ENCODE measurements at places on chromosomes 2 and 18. TPM values are rescaled to one million over a fixed set of nuclear protein-coding genes. Genes with fewer than 3 reads are reported as not detected.

SLC4A3 gene
- 13.5 TPM for total RNA-seq

GRCh38 chr2:122737429-122738077 lies 982.1 kb downstream of the TSN start:
- no peak overlapping the region for H3K27ac ChIP-seq
- no peaks in the 10 kb centered on the region for H3K4me1 ChIP-seq
- no peaks in the 10 kb centered on the region for H3K27me3 ChIP-seq
- H3K4me3 ChIP-seq, result no peak overlapping the region
- no peaks in the 10 kb centered on the region for H3K36me3 ChIP-seq
- no peak for DNase-seq

GAD1 gene
- total RNA-seq, result 12.5 TPM

DNA sequence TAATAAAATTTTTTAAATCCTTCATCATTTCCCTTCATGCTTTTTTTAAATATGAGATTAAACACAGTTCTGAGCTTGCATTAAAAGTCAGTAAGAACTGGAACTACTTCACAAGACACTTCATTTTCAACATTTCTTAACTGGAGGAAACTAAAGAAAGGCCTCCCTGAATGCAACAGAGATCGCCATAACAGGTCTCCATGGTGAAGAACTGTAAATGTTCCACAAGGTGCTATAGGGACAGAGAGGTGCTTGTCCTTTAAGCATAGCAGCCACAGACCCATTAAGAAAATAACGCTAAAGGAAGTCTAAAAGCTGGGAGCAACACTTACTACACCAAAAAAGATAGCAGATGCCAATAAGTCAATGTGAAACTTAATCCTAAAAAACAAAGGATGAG lies 8.5 kb downstream of the STAM2 start:
- peaks cover 14% of the 10 kb centered on the region for H3K4me1 ChIP-seq
- H3K36me3 ChIP-seq, result no peaks in the 10 kb centered on the region
- no peak for DNase-seq
- H3K27me3 ChIP-seq, result no peaks in the 10 kb centered on the region

DNA sequence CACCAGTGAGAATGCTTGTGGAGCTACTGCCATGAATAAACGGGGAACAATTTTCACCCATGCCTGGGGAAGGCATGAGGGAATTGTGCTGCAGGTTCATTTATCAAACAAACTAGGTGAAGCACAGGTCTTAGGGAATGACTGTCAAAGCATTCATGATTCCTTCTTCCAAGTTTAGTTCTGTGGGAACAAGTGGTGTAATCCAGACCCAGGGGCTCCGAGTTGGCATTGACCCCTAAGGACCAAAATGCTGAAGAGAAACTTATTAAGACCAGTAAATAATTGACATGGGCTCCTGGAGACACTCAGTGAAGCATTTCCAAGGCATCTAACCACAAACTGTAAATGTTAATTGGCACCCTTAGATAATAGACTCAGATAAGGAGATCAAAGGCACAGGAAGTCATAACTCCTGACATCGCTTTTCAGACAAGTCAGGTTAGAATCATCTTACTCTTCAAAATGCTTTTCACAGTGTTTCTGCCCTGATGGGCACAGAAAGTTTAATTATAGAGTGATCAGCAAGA lies 96.9 kb downstream of the SPP2 start:
- no peak for DNase-seq
- peak overlapping the region; percentile 52 for H3K27ac ChIP-seq
- H3K4me3 ChIP-seq, result no peak overlapping the region
- no peaks in the 10 kb centered on the region for H3K36me3 ChIP-seq
- H3K27me3 ChIP-seq, result no peaks in the 10 kb centered on the region
- H3K4me1 ChIP-seq, result peaks cover 11% of the 10 kb centered on the region

DNA sequence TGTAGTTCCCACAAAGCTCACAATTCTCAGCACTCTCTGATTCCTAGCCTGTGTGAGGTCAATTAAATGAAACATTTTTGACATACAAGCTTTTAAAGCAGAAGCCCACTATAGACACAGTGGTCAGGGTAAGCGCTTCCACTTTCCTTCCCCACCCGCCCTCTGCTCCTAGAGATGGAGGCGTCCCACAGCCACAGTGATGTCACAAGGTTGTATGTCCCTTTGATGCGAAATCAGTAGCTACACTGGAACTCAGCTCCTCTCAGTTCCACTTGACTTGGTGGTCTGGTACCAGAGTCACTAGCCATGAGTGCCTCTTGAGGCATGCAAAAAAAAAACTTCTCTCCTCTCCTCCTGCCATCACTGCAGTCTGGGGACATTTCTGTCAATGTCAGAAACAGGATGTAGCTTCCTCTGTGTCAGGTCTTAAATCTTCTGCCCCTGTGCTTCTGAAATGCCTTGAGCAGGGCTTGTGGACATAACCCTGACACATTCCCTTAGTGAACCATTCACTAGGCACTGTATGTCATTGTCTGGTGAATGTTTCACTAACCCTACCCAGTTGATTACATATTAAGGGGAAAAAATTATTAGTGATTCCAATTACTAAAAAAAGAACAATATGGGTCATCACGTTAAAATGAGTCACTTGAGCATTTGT lies 7.8 kb downstream of the SULT1C4 start:
- DNase-seq, result no peak
- no peaks in the 10 kb centered on the region for H3K36me3 ChIP-seq
- H3K4me1 ChIP-seq, result no peaks in the 10 kb centered on the region

- H3K36me3 ChIP-seq, result no peaks in the 10 kb centered on the region
- no peaks in the 10 kb centered on the region for H3K27me3 ChIP-seq
- H3K4me3 ChIP-seq, result no peak within 1 kb of the TSS
- no peak within 1 kb of the TSS for H3K27ac ChIP-seq
- no peaks in the 10 kb centered on the region for H3K4me1 ChIP-seq
Measured at GRCh38 chr2:102761763-102762162, at the start of gene TMEM182. Gene TMEM182, plus strand, starts transcription at chr2:102762031. Its CDS starts 187 bp downstream, at chr2:102762218.

GRCh38 chr2:101223814-101224231 lies 28.9 kb upstream of the CNOT11 start:
- H3K36me3 ChIP-seq, result no peaks in the 10 kb centered on the region
- H3K4me1 ChIP-seq, result no peaks in the 10 kb centered on the region
- no peak for DNase-seq
- no peak overlapping the region for H3K4me3 ChIP-seq

KRTCAP3 gene
- total RNA-seq, result 1.9 TPM

GRCh38 chr2:54385271-54385670 lies 70.9 kb upstream of the SPTBN1 start:
- H3K36me3 ChIP-seq, result no peaks in the 10 kb centered on the region
- H3K4me1 ChIP-seq, result no peaks in the 10 kb centered on the region
- no peak overlapping the region for H3K4me3 ChIP-seq
- no peaks in the 10 kb centered on the region for H3K27me3 ChIP-seq

DNA sequence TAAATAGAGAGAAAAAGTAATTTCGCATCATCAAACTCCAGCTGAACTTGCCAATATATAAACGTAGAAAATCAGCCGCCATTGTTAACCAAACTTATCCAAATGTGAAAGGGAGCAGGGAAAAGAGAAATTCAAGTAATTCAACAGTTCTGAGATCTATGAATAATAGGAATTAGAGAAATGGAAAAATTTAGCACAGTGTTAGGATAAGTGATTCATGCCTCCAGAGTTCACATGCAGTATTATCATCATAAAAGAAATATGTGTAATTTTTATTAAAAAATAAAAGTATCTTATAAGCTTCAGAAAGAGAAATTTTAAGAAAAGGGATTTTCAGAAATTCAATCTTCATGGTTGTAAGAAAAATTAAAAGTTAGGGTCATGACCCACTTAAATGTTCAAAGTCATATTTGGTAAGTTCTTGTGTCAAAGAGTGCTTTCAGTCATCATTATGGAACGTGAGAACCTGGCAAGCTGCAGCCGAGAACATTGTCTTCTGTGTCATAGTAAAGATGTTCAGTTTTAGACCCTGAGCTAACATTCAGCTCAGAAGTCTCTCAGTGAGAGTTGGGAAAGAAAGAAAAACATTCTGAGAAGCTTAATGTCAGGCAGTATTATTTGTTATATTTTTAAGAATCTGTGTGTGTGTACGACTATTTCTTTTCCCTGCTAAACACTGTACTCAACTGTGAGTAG lies 414.3 kb upstream of the RGPD4 start:
- H3K4me1 ChIP-seq, result no peaks in the 10 kb centered on the region
- DNase-seq, result no peak
- H3K27me3 ChIP-seq, result no peaks in the 10 kb centered on the region
- no peaks in the 10 kb centered on the region for H3K36me3 ChIP-seq
- H3K27ac ChIP-seq, result no peak overlapping the region

DNA sequence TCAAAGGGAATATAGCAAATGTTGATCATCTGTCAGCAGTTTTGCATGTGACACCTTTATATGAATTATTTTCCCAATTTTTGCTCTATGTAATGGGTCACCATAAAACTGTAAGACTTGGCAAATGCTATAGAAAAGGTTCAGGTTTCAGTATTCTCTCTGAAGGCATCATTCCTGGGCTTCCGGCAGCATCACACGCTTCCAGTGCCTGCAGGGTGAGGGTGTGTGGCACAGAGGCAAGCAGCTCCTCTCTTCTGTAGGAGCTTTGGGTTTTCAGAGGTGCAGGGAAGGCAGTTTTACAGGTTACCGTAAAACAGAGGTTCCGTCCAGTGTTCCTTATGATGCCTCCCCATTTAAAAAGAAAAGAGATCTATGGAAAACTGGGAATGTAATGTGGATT lies 18.8 kb downstream of the COA5 start:
- no peak for DNase-seq
- H3K27ac ChIP-seq, result no peak overlapping the region
- H3K27me3 ChIP-seq, result no peaks in the 10 kb centered on the region

SYT4 gene
- total RNA-seq, result not detected

HRH4 gene
- not detected for total RNA-seq

- DNase-seq, result no peak
- no peak overlapping the region for H3K27ac ChIP-seq
- no peaks in the 10 kb centered on the region for H3K27me3 ChIP-seq
Measured at GRCh38 chr18:32907648-32908423, 135.0 kb upstream of the KLHL14 start.

GRCh38 chr2:9673914-9674481 lies 43.2 kb upstream of the YWHAQ start:
- H3K4me3 ChIP-seq, result no peak overlapping the region
- no peak for DNase-seq
- no peaks in the 10 kb centered on the region for H3K27me3 ChIP-seq

LCT gene
- not detected for total RNA-seq

DTNA gene
- total RNA-seq, result 0.77 TPM

TPO gene
- total RNA-seq, result not detected

DNA sequence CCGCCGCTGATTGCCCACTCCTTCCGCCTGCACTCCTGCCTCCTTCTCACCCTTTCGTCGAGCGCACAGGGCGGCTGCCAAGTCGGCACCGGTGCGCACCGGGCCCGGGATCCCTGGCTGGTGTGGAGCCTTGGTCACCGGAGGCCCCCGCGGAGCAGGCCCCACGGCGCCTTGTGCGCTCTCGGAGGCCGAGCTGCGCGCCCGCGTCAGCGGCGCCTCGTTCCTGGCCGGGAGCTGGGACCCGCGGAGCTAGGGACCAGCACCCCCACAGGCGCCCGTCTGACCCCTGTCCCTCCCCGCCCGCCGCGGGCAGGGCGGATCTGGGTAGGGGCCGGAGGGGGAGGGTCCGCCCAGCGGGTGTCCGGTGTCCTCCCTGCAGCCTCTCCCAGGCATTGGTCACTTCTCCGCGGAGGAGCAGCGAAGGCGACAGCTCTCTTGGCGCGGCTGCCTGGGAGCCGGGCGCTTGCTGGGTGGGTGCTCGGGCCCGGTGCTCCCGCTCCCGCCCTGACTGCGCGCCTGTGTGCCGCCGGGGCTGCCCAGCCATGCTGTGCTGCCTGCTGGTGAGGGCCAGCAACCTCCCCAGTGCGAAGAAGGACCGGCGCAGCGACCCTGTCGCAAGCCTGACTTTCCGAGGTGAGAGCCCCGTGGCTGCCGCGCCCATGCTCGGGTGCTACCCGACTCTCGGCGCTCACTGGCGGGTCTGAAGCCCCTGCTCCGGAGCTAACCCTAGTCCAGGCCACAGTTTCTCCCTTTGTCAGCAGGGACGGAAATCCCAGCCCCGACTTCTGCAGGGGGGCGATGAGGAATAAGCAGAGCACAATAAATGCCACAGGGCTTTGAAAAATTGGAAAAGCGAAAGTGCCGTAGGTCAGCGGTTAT lies 13.2 kb downstream of the DYSF start:
- H3K27ac ChIP-seq, result no peak overlapping the region
- H3K36me3 ChIP-seq, result no peaks in the 10 kb centered on the region
- H3K27me3 ChIP-seq, result peaks cover 17% of the 10 kb centered on the region
- H3K4me3 ChIP-seq, result peak overlapping the region; percentile 76
- DNase-seq, result no peak

- H3K27ac ChIP-seq, result peak overlapping the region; percentile 97
- H3K4me1 ChIP-seq, result peaks cover 6% of the 10 kb centered on the region
- no peaks in the 10 kb centered on the region for H3K27me3 ChIP-seq
- no peaks in the 10 kb centered on the region for H3K36me3 ChIP-seq
Measured at GRCh38 chr2:24970483-24971285, 1.1 kb downstream of the DNAJC27 start.

ALPG gene
- 65.3 TPM for total RNA-seq
